Left lung (tissue), 14 donors: ENCODE measurements at places on chromosomes 2 and 18. TPM values are rescaled to one million over a fixed set of nuclear protein-coding genes. Genes with fewer than 3 reads are reported as not detected.

DNA sequence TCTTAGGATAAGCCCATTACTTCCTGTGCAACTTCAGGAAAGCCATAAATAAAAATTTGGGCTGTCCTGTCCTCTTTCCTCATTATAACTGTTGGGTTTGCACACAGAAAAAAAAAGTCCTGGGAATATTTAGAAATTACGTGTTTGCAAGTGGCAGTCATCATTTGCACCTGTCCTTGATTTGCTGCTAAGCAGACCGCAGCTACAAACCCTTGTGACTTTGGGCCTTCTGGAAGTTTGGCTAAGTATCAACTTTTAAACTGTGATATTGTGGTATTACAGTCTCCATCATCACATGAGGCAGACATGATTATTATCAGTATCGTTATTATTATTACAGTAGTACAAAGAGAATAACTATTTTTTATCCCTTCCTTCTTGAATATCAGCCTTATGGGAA, 260.7 kb upstream of the SESTD1 start:
- DNase-seq = no peak

- DNase-seq = peak; percentile 80
These were observed 11.1 kb downstream of the TRAK2 start for GRCh38 chr2:201440182-201440581.

DNA sequence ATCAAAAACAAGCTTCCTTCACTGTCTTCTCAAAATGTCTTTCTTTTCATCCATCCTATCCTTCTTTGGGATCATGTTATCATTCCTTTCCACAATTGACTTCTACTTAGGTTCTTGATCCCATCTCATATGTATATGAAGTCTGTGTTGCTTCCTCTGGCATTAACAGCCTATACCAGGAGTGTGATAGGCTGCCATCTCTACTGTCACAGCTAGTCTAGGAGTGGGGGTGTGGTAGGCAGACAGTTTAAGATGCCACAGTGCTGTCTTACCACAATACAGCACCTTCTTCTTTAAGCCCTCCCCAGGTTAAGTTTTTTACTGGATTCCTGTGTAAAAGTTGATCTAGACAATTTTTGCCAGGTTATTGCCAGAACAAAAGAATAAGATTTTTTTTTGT, 3.7 kb upstream of the HTR2B start:
- no peak for DNase-seq

GRCh38 chr2:45212953-45213635, 203.8 kb upstream of the SIX2 start:
- DNase-seq = no peak

GRCh38 chr2:30801821-30802455, 5.3 kb downstream of the CAPN13 start:
- DNase-seq = no peak

GRCh38 chr2:8479298-8479697, 202.6 kb upstream of the ID2 start:
- DNase-seq = no peak

DNA sequence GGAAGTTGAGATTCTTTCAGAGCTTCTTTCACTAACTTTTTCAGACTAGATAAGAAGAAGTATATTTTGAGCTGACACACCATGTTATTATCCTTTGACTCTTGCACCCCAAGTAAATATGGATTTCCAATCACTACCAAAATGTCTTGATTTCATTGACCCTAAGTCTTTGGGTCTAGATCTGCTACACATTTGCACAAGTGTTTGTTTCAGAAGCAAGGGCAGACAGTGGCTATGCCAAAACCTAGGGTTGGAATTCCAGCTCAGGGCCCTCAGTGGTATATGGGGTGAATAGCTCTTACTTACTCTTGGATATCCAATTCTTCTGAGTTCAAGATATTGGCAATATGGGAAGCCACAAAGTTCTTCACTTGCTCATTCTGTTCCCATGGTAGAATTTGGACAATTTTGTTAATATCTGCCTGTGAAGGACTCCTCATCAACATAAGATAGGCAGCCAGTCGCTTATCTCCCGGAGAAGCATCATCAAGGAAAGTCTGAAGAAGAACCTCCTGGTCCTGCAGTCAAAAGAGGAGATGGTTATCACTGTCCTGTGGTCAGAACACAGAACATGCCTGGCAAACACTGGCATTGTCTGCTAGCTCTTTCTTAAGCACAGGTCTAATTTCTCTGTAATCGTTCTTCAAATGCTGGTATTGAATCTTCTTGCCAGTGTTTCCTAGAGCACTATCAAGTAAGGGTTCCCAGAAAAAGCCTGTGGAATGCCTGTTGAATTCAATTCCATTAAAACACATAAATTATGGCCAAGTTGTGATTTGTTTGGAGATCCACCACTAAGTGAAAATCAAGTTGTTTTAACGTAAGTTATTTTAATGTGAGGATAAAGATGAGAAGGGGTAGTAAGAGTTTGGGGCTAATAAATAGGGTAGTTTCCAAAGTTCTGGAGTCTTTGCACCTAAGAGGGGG, 15.6 kb downstream of the APOB start:
- DNase-seq = no peak

- no peak for DNase-seq
These were observed 1.4 kb downstream of the IL36RN start for GRCh38 chr2:113060396-113060795.

DNA sequence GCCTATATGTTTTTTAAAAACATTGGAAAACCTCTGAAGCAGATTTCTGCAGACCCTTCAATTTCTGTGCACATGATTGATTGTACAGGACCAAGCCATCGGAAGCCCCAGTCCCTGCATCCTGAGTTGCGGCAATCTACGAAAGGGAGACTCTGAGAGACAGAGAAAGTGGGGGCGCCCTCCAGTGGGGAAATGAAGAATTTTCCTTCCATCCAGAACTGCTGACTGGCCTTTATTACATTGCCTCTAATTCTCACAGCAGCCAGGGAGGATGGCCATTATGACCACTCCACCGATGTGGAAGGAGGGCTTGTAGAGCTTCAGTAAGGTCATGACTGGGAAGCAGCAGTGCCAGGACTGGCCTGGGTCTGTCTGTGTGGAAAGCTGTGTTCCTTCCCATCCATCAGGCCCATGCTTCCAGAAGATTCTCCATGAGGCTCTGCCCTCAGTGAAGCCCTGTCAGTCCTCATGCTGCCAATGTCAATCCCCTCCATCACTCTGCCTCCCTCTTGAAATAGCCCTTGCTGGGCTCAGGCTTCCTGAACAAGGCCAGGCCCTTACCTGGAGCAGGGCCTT, 20.0 kb upstream of the RESP18 start:
- DNase-seq = peak; percentile 38

DNA sequence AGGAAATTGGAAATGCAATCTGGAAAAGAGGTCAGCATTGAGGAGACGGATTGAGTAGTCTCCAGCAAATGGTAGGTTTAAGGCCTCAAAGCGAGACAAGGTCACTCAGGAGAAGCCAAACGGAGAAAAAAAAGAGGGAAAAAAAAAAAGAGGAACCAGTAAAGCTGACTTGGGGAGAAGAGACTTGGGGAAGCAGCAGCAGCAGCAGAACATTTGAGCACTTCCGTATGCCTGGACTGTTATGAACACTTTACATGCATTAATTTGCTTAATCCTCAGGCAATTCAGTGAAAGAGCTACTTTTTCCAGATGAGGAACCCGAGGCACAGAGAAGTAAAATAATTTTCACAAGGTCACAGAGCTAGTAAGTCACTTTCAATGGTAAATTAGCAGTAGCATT, 81.3 kb downstream of the OSBPL6 start:
- no peak for DNase-seq

DNA sequence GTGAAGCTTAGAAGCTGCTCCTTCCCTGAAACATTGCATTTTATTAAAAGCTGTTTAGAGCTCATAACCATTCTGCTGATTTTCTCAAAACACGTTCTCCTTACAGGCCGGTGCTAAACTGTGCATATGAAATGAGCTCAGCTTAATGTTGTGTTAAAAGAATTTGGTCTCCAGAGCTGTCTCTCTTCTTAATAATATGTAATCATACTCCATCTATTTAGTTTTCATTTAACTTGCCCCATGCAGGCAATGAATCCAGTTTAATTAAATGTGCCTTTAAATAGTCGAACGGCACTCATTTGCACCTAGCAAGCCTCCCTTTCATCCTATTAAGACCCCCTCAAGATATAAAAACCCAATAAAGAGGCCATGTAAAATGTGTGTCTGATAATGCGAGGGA, 76.3 kb downstream of the HNMT start:
- no peak for DNase-seq

DNA sequence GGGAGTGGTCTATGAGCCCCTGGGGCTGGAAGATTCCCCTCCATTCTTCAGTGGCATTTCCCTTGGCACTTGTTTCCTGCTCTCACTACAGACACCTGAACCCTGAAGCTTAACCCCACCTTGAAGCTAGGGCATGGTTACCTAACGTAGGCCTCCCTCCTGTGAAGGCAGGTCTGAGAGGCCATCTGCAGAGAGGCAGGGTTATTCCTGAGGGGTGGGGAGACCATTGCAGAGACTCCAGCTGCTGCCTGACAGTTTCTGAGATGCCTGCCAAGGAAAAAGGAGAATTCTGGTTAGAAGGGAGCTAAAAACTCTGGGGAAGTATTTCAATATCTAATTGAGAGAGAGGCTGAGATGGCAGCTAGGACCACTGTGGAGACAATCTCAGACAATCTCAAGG, 119.3 kb upstream of the NDUFV2 start:
- no peak for DNase-seq

DNA sequence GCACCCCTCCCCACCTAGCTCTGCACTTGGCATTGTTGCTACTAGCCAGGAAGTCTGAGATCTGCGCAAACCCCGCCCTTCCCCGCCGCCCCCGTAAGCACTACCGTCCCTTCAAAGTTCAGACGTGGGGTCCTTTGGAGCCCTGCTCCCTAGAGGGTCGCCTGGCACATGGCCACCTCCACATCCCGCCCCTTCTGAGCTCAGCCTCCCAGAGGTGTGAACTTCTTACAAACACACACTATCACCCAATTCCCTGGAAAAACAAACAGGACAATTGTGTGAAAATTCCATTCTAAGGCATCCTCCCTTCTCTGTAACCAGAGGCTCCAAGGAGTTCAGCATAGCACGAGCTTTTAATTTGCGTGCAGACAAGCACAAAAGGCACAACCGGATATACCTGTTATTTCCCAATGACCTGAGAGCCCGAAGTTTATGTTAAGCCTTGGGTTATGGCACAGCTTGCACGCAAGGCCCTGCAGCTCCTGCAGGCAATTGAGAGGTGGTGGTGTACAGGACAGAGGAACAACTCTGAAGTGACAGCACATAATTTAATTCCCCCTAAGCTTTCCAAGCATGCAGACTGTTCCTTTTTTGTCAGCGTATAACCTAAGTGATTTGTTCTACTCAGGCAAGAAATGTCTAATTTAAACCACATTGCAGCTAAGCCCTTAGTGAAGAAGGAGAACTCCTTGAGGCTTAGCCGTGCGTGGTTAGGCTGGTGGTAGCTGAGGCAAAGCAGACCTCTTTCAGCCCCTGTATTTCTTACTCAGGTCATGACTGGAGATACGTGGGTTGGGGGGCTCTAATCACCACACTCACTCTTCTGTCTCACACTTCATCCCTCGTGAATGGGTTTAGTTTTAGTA, 20.3 kb upstream of the CYP1B1 start:
- DNase-seq = no peak

GRCh38 chr18:46916551-46917107, 678 bp downstream of the PIAS2 start:
- peak; percentile 32 for DNase-seq

GRCh38 chr2:3488855-3489763, 30.2 kb downstream of the ADI1 start:
- DNase-seq = no peak

GRCh38 chr18:12990641-12990966, 558 bp upstream of the CEP192 start:
- DNase-seq = no peak

DNA sequence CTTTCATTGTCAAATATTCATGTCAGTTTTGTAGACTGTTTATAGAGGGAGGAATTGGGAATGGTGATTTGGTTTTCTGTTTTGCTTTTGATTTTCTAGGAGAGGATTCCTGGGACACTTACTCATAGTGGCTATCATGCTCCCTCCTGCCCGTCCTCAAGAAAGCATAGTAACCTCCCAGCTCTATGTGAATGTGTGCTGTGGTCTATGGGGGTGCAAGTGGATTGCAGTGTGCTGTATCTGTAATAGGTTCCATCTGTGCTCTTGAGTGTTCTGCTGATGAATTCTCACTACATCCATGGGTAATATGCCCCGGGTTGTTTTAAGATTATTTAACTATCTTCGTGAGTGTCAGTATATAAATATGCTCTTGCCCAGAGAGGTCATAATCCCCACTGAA, 811.3 kb downstream of the CNTNAP5 start:
- DNase-seq = peak; percentile 27

GRCh38 chr18:31821545-31822171, 61.0 kb upstream of the SLC25A52 start:
- DNase-seq = no peak

GRCh38 chr18:48886520-48887293, 64.1 kb downstream of the SMAD7 start:
- peak; percentile 13 for DNase-seq

DNA sequence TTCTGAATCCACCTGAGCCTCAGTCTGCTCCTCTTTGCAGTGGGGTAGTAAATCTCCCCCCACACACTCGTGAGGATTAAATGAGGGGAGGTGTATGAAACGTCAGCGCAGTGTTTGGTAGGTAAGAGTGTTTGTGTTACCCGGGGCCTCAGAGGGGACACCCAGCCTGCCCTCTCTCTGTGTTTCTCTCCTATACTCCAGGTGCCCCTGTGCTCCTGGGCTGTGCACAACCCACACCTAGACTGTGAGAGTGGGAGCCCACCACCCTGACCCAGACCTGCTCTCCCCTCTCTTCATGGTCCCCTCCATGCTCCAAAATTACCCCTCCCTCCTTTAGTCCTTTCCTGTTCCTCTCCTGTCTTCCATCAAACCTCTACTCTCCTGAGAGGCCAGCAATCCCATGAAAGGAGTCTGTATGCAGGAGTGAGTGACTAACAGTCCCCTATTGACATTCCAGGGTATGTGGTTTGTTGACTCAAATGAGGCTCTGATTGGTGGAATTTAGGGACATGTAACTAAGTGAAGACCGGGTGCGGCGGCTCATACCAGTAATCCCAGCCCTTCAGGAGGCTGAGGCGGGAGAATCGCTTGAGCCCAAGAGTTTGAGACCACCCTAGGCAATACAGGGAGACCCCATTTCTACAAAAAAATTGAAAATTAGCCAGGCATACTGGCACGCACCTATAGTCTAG, 10.4 kb downstream of the CIB4 start:
- no peak for DNase-seq

COLEC12 gene
- polyA plus RNA-seq = 98.1 TPM

CSRNP3 gene
- 9.4 TPM for polyA plus RNA-seq

ZSWIM2 gene
- not detected for polyA plus RNA-seq

RAPGEF4 gene
- 16.2 TPM for polyA plus RNA-seq

ADRA2B gene
- 2.3 TPM for polyA plus RNA-seq

FAP gene
- 34.5 TPM for polyA plus RNA-seq

TSPYL6 gene
- polyA plus RNA-seq = 0.14 TPM

RAD51AP2 gene
- 0.73 TPM for polyA plus RNA-seq

ATP8B1 gene
- 19.0 TPM for polyA plus RNA-seq

SERPINB3 gene
- not detected for polyA plus RNA-seq

STAT4 gene
- polyA plus RNA-seq = 6.5 TPM
